ENCODE measurements at places on chromosomes 11 and 22.
A peak's percentile ranks its signal among the peaks of the same experiment; 100 is the strongest.

- no peak for DNase-seq
Observed at GRCh38 chr22:49391436-49391835, 436.2 kb downstream of the BRD1 start.

- no peak for DNase-seq
Observed at GRCh38 chr22:48227341-48228018, 1465.0 kb downstream of the TBC1D22A start.

GRCh38 chr11:65118097-65118837 is 766 bp upstream of the ZNHIT2 start:
- no peak for DNase-seq

GRCh38 chr11:25272214-25272613 is 775.4 kb downstream of the LUZP2 start:
- DNase-seq = no peak

GRCh38 chr22:50303848-50304527 is 3.5 kb downstream of the PLXNB2 start:
- DNase-seq = peak; percentile 58

- DNase-seq = no peak
Observed at GRCh38 chr22:41305646-41306045, 4.3 kb downstream of the ZC3H7B start.

- DNase-seq = no peak
Observed at GRCh38 chr11:112297248-112297866, 36.7 kb upstream of the PLET1 start.

DNA sequence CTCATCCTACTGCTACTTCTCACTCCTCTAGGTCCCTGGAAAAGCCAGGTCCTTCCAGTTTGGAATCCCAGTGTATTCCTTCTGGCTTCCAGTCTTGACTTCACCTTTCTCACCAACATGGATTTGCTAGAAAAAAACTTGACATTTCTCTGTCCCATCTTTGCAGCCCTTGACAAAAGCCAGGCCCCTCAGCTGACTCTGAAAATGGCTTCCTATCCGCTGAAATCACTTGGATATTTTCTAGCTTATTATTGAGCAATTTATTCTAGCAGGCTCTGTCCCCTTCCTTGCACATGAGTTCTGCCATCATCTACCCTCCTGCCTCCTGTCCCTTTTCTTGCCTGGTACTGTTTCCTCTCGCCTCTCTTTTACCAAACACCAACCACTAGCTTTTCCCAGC is 427.2 kb downstream of the BUD13 start:
- no peak for DNase-seq

DNA sequence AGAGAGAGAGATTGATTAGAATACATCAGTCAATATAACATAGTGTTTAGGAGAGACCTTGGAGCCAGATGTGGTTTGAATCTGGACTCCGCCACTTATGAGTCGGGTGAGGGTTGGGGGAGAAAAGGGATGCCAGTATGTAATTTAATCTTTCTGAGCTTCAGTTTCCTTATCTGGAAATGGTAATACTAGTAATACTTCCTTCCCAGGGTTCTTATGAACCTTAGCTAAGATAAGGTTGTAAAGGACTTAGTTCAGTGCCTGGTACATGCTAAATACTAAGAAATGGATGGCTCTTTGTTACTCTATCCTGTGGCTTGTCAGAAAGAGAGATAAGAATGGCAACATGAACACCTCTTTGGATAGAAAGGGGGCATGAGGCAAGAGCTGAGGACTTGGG is 226.1 kb upstream of the NARS2 start:
- no peak for DNase-seq

GRCh38 chr11:22807855-22808570 is 21.6 kb downstream of the SVIP start:
- DNase-seq = no peak

All from NB4 (cell line).